ENCODE measurements at places on chromosomes 2 and 18.

- DNase-seq = no peak
Observed at GRCh38 chr2:150607390-150607811, 119.9 kb upstream of the RND3 start.

GRCh38 chr2:128714851-128715312, 396.2 kb upstream of the HS6ST1 start:
- no peak for DNase-seq

DNA sequence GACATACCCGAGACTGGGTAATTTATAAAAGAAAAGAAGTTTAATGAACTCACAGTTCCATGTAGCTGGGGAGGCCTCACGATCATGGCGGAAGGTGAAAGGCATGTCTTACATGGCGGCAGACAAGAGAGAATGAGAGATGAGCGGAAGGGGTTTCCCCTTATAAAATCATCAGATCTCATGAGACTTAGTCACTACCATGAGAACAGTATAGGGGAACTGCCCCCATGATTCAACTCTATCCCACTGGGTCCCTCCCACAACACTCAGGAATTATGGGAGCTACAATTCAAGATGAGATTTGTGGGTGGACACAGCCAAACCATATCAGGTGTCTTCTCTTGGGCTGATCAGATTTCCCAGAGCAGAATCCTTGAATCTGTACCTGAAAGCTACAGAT, 617.3 kb upstream of the ID2 start:
- DNase-seq = no peak

- no peak for DNase-seq
Observed at GRCh38 chr2:58812771-58813344, 571.7 kb upstream of the FANCL start.

- DNase-seq = no peak
Observed at GRCh38 chr2:30225131-30225762, 6.1 kb upstream of the LBH start.

All from HS-5 (cell line).